CD4-positive, alpha-beta T cell treated with Interferon gamma for 1 hour (primary cell): ENCODE measurements at places on chromosomes 13 and 19.

- peak; percentile 93 for DNase-seq
These were observed at the start of gene KANK3 for GRCh38 chr19:8342684-8343482. Gene KANK3 (minus strand): TSS chr19:8343262. CDS start chr19:8337828, 5,434 bp downstream.

DNA sequence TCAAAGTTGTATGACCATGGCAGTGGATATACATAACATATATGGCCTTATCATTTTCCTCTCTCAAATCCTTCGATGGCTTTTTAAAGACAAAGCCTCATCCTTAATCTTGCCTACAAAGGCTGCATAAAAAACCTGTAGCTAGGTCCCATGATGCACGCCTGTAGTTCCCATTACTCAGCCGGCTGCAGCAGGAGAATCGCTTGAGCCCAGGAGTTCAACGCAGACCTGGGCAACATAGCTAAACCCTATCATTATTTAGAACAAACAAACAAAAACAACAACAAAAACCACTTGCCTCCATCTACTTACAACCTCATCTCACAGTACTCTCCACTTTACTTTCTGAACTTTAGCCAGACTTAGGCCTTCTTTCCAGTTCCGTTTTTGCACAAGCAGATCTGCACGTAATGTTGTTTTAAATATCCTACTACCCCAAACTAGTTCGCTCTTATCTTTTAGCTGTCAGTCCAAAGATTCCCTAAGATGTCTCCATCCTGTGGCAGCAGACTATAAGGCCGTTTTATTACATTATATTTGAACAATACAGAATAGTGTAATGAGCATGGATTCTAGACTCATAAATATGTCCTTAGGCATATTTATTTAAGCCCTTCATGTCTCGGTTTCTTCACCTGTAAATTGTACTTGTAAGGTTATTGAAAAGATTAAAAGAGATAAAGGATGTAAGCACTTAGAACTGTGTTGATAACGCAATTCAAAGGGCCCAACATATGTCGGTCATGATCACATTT lies 969 bp upstream of the POMP start:
- DNase-seq, result no peak

DNA sequence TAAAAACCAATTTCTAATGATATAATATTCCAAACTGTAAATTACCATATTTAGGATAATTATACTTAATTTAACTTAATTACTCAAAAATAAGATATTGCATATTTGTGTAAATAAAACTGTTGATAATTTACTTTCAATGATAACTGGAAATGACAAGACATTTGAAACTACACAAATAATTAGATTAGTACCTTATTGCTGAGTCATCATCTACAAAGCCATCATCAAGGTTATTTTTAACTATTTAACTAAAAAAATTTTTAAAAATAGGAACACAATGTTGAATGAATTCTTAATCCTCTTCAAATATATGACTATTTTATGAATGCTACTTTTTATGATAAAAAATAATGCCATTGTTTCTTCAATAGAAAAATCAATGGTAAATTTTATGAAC lies 364.3 kb downstream of the SLITRK6 start:
- no peak for DNase-seq

DNA sequence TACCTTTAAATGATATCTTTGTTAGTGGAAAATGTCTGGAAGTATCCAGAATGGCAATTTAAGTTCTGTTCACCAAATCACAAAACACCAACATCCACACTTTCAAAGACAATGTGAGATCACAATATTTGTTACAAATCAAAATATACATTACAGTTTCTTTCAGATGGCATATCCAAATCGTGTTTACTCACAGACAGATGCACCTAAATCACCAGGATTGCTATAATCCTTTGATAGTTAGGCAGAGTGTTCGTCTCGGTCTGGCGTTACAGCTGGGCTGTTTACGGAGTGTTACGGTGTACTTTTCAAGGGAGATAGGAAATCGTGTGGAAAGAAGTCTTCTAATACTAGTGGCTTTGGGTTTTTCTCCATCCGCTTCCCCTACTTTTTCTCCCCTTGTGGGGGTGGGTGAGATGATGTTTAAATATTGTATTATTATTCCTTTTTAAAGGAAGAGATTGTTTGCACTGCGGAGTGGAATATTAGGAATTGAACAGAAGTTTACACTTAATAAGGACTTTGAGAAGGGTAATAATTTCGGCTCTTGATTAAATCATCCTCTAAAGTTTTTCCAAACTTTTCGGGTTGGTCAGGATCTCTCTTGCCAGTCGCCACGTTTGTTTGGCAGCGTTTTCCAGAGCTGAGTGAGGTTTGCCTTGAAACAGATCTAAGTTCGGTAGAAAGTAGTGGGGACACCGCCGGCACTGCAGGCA lies 1.8 kb downstream of the MAB21L1 start:
- DNase-seq, result no peak

- DNase-seq, result no peak
These were observed 95.0 kb upstream of the STARD13 start for GRCh38 chr13:33380487-33381079.

GRCh38 chr13:22470075-22470474 lies 710.7 kb upstream of the SGCG start:
- no peak for DNase-seq

DNA sequence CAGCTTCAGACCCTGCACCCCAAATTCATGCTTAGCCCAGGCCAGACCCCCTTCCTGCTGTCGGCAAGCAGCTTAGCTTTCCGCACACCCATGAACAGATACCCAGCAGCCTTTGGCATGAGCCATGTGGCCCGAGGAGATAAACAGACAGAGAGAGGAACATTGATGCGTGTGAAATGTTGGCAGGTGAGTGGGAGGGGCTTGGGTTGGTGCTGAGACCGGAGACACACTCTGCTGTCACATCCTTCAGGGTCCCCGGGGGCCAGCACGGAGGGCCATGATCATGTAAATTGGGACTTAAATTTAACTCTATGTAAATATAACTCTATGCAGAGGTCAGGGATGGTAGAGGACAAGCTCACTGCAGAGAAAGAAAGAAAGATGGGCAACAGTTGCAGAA lies 1.5 kb downstream of the CD22 start:
- DNase-seq, result peak; percentile 80

- DNase-seq, result no peak
These were observed 1.1 kb downstream of the CRTC1 start for GRCh38 chr19:18684642-18684993.

GRCh38 chr13:100630555-100630954 lies 42.0 kb upstream of the GGACT start:
- DNase-seq, result no peak

DNA sequence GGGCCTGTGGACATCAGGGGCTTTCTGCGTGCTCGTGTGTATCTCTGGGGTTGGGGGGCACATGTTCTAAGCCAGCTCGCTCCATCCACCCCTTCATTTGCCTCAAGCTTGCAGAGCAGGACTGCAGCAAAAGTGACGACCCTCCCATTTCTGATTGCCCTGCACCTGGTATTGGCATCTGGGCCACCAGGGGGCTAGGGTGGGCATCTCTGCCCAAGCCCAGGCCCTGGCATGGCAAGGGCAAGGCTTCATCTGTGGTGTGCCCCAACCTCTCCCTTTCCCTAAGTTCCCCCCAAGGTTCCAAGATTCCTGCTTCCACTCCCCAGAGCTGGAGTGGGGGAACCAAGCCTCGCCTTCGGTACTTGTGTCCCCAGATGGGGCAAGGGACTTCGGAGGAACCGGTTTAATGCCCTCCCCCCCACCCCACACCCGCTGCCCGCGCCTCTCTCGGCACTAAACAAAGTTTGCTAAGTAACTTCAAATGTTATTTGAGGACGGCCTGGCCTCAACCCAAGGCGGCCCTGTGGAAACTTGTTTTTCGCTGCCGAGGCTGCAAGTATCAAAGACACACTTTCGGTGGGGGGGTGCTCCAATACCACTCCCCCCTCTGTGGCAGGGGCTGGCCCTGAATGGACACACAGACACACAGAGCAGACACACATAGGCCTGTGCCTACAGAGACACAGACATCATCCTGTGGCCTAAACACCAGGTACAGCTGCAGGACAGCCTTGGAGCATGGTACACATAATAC lies 12.2 kb downstream of the NFIX start:
- no peak for DNase-seq

- DNase-seq, result no peak
These were observed 829.1 kb upstream of the MIR17HG start for GRCh38 chr13:90518417-90518816.

DNA sequence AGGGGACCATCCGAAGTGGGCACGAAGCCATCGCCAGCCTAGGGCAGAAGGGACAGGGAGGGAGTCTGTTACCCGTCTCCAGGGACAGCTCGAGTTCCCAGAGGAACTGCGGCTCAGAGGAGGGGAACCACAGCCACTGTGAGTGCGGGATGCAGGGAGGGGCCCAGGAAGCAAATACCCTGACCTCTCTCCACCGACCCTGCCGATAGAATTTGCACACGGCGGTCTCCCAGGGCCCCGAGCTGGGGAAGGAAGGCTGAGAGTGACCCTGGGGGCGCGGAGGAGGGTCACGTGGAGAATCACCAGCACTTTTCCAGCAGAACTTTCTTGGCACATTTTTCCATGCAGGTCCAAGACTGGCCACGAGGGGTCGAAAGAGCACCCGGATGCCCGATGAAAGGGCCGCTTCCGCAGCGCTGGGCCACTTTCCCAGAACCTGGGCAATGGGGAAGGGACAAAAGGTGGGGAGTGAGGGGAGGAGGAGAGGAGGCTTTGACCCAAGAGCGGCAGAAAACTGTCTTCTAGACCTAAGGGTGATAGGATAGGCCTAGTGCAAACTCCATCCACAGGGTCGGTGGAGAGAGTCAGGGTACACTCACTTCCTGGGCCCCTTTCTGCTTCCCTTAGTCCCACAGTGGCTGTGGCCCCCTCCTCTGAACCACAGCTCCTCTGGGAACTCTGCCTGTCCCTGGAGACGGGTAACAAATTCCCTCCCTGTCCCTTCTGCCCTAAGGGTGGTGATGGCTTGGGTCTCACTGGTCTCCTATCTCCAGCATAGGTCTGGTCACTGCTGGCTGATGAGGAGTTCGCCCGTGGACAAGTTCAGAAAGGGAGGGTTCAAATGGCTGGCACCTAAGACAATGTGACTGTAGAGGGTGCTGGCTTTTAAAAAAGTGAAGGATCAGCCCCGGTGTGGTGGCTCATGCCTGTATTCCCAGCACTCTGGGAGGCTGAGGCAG lies 5.3 kb upstream of the GPR4 start:
- peak; percentile 31 for DNase-seq

- no peak for DNase-seq
These were observed 178.4 kb downstream of the COL4A1 start for GRCh38 chr13:110128546-110128945.

DNA sequence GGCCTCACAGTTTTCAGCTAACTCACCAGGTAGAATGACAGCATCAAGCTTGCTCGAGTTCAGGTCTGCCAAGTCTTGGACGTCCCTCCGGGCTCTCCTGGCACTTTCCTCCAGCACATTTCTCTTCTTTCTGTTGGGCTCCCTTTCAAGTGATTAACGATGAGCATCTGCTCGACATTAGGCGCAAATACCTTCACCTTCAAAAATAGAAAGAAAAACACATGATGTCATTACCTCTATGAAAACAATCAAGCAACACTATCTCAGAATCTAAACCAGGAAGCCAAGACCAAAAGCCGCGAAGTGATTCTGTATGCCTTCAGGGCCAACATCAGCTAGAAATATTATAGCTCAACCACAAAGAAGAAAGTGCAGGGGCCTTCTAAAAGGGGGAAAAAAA lies 15.4 kb upstream of the CLN5 start:
- no peak for DNase-seq

GRCh38 chr13:91278888-91279287 lies 68.6 kb upstream of the MIR17HG start:
- DNase-seq, result no peak
